ENCODE measurements at places on chromosomes 11 and 22. TPM values are rescaled to one million over a fixed set of nuclear protein-coding genes. Genes with fewer than 3 reads are reported as not detected.

Gene DEFB131B
- total RNA-seq = not detected

- no peak for DNase-seq
Measured at GRCh38 chr22:28931844-28932567, 48.6 kb downstream of the ZNRF3 start.

GRCh38 chr22:36405671-36406538 is 18.1 kb upstream of the MYH9 start:
- no peak for DNase-seq

GRCh38 chr11:75549370-75549958 is 12.6 kb upstream of the SERPINH1 start:
- no peak for DNase-seq

GRCh38 chr11:110085255-110085838 is 7.8 kb upstream of the ZC3H12C start:
- no peak for DNase-seq

GRCh38 chr22:17601031-17601430 is 27.5 kb downstream of the ATP6V1E1 start:
- DNase-seq = peak; percentile 21

GRCh38 chr22:19636696-19637407 is 77.5 kb upstream of the SEPTIN5 start:
- no peak for DNase-seq

GRCh38 chr11:74988541-74989259 is at the start of gene NEU3:
Gene NEU3, plus strand, starts transcription at chr11:74988933. Its CDS starts 128 bp downstream, at chr11:74989061.
- DNase-seq = peak; percentile 80

Data from prostate gland (tissue), 2 donors.